Stimulated activated CD4-positive, alpha-beta T cell treated with anti-CD3 and anti-CD28 coated beads, Interleukin-2, amount 100 ng/mL, for 24 hours (primary cell): ENCODE measurements at places on chromosomes 3 and 15.

DNA sequence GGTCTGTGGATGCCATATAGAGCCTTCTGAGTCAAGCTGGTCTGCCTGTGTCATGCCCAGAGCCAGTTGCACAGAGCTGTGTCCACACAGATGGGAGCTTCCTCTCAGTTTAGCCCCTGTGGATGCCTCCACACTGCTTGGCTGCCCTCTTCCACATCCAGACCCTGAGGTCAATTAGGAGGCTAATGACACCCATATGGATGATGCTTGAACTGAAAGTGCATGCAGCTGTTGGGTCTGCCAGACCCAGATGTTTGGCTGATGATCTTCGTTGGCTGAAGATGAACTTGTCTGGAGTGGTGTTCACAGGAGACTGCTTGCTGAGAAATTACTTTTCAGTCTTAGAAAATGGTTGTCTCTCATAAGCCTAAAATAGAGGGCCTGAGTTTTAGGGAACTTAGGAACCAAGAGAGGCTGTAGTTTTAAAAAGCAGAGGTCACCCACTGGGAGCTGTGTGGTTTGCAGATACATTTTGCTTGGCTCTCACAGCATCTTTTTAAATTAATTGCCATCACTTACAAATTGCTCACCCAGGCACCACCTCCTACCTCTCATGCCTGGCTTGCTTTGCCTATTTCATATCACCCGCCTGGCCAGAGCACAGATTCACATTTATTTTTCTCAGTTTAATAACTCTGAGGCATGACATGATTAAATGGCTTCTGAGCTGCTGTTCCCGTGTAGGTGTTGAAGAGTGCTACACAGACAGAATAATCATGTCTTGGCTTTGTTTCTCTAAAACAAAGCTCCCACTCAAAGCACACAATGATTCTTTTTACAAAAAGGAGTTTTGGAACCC lies 176.1 kb downstream of the MINAR1 start:
- no peak for DNase-seq

DNA sequence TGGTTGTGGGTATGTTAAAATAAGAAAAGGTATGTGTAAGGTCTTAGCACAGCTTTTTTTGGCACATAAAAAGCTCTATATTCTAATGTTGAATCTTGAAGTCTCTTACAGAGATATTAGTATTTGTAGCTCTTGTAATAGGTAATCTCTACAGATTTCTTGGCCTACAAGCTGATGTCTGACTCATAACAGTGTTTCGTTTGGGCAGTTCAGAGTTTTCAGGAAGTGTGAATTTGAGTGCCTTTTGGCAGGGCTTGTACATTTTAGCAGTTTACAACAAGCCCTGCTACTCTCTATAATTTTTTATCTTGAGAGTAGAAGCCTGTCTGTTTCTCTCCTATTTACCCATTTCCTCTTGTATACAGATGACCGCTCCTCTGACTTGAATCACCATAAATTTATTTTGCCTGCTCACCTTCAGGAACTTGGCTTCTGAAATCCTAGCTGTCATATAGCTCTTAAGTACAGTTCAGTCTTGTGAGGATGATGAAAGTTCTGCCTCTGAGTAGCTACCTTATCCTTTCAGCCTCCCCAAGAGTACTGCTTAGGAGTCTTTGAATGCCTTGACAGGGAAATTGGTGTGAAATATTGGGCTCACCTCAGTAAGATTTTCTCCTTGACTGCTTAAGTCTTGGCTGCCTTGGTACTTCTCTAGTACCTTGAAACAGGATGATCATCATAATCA lies 419.9 kb upstream of the RARB start:
- DNase-seq: no peak

DNA sequence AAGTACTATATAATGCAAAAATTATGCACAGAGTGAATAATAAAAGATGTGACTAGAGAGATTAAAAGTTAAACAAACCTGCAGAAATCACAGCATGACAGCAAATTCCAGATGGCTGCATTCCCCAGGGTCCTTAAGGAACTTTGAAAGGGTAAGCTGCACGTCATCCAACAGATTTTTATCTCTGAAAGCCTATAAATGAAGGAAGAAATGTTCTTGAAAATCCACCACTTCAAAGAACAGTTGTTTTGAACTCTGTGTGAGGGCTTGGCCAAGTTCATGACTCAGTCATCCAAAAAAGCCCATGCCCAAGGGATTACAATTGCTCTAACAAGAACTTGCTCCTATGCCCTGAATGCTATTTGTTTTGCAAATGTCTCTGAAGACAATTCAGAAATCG lies 603.6 kb downstream of the PLOD2 start:
- DNase-seq: no peak

DNA sequence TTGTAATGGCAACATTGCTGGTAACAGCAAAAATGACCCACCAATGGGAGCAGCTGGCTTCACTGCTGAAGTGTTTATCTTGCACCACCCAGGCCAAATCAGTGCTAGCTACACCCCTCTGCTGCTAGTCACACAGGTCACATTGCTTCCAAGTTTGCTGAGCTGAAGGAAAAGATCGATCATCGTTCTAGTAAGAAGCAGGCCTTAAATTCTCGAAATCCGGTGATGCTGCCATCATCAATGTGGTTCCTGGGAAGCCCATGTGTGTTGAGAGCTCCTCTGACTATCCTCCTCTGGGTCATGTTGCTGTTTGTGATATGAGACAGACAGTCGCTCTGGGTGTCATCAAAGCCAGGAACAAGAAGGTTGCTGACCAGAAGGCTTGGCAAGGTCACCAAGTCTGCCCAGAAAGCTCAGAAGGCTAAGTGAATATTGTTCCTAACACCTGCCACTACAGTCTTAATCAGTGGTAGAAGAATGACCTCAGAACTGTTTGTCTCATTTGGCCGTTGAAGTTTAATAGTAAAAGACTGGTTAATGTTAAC lies 21.2 kb downstream of the TM4SF4 start:
- DNase-seq: no peak

- DNase-seq: no peak
Observed at GRCh38 chr3:63064209-63064755, 189.1 kb upstream of the CADPS start.
